A673 (cell line): ENCODE measurements at places on chromosomes 5 and 9.

- no peak for DNase-seq
Measured at GRCh38 chr5:172624996-172625964, 15.8 kb upstream of the NEURL1B start.

DNA sequence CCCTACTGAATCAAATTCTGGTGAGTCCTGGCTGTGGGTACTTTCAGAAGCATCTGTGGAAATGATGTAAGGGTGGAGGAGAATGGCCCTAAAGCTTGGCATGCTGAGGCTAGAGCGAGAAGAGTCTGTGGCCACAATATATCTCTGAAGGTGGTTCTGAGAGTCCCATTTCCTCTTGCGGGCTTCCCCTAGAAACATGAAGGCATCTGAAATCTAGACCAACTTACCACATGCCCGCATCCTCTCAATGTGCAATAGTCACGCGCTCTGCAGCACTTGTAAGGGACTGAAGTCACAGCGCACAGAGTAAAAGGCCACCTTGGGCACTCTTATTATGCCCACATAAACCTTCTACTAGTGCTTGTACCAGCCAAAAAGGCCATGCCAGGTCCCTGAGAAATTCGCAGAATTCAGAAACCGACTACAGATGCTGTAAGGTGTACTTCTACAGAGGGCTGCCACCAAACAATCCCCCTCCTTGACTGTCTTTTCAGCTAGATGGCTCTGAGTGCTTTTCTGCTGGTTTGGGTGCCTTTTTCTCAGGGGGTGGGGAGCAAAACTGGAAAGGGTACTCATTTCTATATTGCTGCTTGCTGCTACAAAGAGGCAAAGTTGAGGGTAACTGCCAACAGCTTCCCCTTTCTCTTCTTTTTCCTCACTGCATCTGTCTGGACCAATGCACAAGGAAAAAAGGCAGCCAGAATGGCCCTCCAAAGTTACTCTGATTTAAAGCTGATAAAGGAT lies 107.3 kb downstream of the ZDHHC21 start:
- DNase-seq = no peak

- no peak for DNase-seq
Measured at GRCh38 chr5:124121198-124121597, 609.2 kb downstream of the CSNK1G3 start.

DNA sequence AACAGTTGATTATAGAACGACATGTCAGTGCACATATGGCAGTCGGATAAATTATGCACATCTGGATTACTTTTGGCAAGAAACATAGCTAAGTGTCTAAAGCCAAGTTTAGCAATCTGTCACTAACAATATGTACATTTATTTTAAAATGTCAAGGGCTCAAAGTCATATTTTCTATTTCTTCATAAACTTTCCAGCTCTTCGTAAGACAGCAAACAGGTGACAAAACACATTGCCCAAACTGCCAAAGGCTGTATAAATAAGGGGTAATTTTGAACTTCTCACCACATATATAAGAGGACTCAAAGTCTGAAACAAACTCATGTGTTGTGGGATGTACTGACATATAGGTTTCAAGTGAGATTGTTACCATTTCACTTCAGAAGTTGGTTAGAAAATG lies 237.2 kb downstream of the ARL15 start:
- no peak for DNase-seq

DNA sequence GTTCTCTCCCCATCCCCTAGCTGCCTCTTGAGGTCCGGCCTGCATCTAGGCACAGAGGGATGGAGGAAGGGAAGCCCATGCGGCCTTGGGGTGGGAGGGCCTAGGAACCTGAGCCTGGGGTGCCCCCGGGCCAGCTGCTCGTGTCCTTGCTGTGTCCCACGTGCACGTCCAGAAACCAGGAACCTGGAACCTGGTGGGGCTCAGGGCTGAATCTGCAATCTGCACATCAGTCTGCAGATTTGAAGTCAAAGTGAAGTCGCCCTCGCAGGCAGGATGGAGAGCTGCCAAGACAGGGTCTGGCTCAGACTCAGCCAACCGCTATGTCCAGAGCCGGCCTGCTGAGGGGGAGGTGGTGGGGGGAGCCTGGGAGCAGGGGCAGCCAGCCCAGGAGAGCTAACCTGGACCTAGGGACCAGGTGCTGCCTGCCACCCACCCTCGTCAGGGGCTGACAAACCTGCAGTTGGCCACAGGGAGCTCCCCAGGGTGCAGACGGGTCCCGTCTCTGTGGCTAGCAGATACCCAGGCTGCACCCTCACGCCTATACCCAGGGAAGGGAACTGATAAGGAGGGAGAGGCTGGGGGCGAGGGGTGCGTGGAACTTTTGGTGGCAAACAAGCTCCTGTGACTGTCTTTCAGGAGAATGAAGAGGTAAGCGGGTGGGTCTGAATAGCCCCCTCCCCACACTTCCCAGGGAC lies 103.5 kb upstream of the SIMC1 start:
- no peak for DNase-seq

DNA sequence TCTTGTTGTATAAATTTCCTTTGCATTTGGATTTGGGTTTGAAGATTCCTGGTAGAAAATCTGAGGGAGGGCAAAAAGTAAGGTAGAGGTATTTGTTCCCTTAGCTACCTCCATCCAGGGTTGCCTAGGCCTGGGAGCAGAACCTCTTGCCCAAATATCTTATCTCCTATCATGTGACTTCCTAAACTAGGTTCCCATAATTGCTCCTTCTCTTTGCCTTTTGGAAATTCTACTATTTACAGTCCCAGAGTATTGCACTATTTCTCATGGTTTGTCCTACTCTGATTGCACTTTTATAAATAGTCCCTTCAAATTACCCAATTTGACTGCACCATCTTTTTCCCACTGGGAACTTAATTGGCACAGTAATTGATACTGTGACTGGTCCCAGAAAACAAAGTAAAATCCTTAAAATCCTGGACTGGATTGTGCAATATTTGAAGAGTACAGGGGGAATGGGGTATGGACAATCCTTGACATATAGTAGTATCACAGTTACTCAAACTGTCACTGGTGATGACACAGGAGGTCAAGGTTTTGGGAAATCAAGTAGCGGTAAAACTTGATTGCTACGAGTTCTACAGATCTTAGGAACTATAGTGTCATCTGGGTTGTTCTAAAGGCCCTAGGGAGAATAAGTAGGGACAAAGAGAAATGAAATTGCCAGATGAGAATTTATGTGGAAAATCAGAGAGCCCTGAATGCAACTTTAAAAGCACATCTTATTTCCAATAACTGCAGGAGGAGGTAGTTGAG lies 31.5 kb upstream of the TMED7 start:
- no peak for DNase-seq
